Activated naive CD4-positive, alpha-beta T cell (primary cell): ENCODE measurements at places on chromosomes 6 and 20.

DNA sequence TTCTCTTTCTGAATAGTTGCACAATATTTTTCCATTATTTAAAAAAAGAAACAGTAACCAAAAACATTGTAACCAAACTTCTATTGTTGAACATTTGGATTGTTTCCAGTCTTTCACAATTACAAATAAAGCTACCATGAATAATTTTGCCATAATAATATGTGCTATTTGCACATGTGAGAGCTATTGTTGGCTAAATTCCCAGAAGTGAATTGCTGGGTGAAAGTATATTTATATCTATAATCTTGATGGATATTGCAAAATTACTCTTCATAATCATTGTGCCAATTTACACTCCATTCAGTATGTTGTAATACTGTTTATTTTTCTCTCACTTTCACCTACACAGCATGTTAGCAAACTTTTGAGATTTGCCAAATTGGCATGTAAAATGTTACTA is 36.6 kb upstream of the SLC22A16 start:
- no peak for DNase-seq

DNA sequence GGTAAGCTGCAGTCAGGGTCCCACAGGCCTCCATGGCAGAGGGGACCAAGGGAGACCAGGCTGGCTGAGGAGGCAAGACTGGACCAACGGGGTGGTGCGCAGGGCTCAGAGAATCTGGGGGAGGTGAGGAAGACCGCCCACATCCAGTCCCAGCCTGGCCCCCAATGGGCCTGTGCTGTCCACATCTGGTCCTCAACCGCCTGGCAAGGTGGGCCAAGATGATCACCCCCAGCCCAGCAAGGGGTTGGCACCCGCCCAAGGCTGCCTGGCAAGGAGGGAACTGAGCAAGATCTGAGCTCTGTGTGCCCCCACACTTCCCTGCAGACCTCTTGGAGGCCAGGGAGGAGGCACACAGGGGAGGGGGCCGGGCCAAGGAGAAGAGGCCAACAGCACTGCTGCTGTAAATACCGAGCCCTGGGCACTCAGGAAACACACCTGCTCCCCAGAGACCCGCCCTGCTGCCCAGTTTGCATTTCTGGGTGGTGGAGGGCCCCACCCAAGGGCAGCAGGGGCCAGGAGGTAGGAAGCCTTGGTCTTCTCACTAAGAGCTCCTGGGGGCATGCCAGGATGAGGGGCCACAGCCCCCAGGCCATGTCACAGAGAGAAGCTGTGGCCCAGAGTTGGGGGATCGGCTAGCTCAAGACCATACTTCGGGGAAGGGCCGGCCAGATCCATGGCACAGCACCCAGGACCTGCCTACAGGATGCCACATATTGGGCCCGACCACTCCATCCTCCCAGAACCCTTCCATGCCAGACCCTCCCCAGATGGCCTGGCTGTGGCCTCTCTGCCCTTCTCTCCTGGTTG is 109.6 kb downstream of the ASXL1 start:
- no peak for DNase-seq

DNA sequence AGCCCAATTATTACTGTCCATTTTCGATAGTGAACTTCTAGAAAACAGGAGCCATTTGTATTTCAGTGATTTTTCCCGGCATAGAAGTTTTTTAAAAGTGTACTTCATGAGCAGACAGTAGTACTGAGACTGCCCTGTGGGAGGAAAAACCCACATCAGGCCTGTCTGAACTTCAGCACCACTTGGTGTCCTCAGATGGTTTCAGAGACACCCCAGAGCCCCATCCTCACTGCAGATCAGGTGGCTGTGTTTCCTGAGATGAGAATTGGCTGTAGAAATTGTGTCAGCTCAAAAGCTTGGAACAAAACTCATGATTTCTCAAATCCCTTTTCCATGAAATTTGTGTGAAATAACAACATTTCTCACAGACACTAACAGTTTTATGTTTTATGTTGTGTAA is 110.0 kb upstream of the RIN2 start:
- no peak for DNase-seq

GRCh38 chr6:45710304-45710821 is 305.3 kb downstream of the CLIC5 start:
- no peak for DNase-seq

- no peak for DNase-seq
Observed at GRCh38 chr6:169233181-169233580, 20.5 kb downstream of the THBS2 start.

GRCh38 chr20:1942486-1943274 is 47.5 kb downstream of the SIRPA start:
- DNase-seq: no peak

DNA sequence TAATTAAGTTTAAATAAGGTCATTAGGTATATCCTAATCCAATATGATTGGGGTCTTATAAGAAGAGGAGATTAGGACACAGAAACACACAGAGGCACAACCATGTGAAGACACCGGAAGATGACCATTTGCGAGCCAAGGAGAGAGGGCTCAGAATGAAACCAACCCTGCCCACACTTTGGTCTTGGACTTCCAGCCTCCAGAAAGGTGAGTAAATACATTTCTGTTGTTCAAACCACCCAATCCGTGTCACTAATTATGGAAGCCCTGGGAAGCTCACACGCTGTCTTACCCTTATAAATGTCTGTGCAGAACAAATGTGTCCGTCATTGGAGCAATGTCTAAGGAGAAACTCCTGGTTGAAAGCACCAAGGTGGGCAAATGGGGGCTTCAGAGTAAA is 95.0 kb downstream of the IYD start:
- no peak for DNase-seq

GRCh38 chr20:24275946-24276705 is 193.3 kb upstream of the SYNDIG1 start:
- no peak for DNase-seq
